ENCODE measurements at places on chromosomes 3 and 15.

GRCh38 chr3:126621171-126621570 is 33.8 kb downstream of the TXNRD3 start:
- DNase-seq: no peak

GRCh38 chr3:125958511-125959316 is 10.3 kb upstream of the ROPN1B start:
- no peak for DNase-seq

GRCh38 chr3:168544097-168544957 is 448.6 kb upstream of the GOLIM4 start:
- DNase-seq: no peak

DNA sequence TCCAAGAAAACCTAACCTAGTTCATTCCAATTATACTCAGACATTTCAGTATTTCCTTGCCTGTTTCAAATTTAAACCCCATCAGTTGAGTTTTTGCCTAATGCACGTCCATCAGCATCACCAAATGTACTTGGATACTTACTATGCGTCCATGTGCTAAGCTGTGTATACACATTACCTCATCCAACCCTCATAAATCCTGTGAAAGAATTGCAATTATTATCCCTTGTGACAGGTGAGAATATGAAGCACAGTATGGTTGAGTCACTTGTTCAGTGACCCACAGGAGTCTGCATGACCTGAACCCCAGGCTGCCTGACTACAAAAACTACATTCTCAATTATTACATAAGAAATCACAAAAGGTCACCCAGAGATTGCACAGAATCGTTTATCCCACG is 2.5 kb downstream of the OR5K2 start:
- peak; percentile 32 for DNase-seq

DNA sequence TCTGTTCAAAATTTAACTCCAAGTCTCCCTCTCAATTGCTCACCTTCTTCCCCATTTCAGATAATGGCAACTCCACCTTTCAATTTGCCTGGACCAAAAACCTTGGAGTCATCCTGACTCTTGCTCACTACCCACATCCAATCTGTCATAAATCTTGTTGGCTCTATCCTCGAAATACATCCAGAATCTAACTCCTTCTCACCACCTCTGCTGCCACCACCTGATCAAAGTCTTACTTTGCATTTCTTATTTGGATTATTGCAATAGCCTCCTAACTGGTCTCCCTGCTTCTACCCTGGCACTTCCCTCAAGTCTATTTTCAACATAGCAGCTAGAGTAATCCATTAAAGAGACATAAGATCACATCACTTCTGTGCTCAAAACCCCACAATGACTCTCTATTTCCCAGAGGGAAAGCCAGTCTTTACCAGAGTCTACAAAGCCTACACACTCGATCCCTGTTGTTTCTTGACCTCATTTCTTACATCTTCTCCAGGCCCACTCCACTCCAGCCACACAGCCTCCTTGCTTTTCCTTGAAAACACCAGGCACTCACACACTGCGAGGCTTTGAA is 86.6 kb downstream of the GPR156 start:
- no peak for DNase-seq

DNA sequence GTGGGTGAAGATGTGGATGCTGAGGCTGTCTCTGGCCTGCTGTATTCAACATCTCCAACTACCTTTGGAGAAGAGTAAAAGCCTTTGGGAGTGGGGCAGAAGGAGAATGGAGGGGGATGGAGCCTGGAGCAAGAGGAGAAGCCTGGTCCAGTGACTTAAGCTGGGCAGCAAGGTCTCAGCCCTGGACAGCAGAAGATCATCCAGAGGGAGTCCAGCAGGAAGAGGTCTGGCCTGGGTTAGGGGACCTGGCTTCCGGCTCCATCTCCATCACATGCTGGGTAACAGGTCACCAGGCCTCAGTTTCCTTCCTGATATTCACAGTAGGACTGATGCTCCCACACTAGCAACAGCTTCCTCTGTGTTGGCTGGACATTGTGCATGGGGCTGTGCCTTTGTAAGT is 3.8 kb upstream of the ISL2 start:
- DNase-seq: no peak

- DNase-seq: no peak
Observed at GRCh38 chr3:116052602-116053001, 392.7 kb downstream of the LSAMP start.

GRCh38 chr3:1228289-1228688 is 135.5 kb downstream of the CNTN6 start:
- no peak for DNase-seq

DNA sequence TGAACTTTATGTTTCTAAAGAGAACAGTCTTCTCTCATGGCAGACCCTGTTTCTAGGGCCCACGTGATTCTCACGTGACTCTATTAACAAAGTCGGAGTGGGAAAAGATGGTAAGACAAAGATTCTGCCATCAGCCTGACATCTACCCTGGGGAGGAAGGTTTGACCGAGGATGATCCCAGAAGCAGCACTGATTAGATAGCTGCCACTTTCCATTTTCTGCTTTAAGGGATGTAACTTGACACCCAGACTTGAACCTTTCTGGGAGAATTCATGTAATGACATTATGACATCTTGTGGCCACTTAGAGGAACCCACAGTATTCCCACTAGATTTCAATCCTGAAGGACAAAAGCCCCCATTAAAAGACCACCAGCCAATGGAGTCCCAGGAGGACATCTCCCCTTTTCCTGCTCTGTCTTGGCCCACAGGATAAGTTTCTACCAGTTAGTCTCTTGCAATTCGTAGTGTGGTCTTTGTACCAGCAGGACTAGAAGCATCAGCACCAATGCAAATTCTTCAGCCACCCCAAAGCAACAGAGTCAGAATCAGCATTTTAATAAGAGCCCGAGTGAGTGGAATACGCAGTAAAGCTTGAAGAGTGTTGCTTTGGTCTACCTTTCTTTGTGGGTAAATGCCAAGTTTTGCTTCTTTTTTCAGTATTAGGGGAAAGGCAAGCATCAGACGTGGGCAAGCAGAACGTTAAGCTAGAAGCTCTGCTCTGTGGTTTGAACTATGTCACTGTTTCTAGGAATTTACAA is 480.5 kb upstream of the PROK2 start:
- DNase-seq: peak; percentile 15

- peak; percentile 61 for DNase-seq
Observed at GRCh38 chr3:42683875-42684598, 1.3 kb upstream of the KLHL40 start.

- DNase-seq: no peak
Observed at GRCh38 chr3:56624725-56625124, 58.3 kb downstream of the TASOR start.

DNA sequence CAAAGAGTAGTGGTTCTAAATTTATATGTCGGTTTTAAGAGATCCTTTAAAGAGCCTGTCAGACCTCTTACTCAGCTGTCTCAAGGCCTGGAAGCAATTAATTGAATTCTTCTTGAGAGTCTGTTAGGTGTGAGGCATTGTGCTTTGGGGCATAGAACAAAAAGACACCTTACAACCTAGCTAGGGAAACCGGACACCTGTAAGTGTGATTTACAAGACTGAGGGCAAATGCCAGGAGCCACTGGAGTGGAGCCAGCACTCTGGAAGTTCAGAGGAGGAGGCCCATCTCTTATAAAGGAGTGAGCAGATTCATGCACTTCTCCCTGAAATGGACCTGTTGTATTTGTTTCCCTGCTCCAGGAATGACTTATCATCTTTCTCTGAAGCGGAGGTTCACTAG is 97.7 kb upstream of the NUDT16 start:
- no peak for DNase-seq

- no peak for DNase-seq
Observed at GRCh38 chr15:60358935-60359682, 38.7 kb downstream of the ANXA2 start.

DNA sequence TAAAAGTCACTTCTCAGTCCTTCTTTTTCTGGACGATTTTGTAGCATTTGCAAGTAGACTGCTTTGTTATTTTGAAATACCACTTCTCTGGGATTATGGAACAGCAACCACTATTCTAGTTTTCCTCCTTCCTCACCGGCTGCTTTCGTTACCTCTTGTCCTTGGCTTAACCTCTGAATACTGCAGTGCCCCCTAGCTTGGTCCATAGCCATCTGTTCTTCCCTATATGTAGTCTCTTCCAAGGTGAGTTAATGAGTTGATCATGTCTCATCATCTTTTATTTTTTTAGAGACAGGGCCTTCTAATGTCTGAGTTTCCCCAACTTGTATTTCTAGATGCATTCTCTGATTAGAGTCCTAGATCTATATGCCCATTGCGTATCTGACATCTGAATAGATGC is 694.3 kb downstream of the NTRK3 start:
- DNase-seq: no peak

- DNase-seq: no peak
Observed at GRCh38 chr15:29129926-29130325, 139.7 kb downstream of the NSMCE3 start.

GRCh38 chr3:11517601-11518000 is 126.1 kb downstream of the VGLL4 start:
- no peak for DNase-seq

- no peak for DNase-seq
Observed at GRCh38 chr15:100005715-100006114, 272.5 kb upstream of the LYSMD4 start.

GRCh38 chr3:139136469-139137202 is 91.9 kb upstream of the PRR23C start:
- no peak for DNase-seq

- DNase-seq: no peak
Observed at GRCh38 chr15:38562278-38562677, 2.3 kb downstream of the RASGRP1 start.

- no peak for DNase-seq
Observed at GRCh38 chr3:42734263-42734860, 31.8 kb upstream of the HHATL start.

GRCh38 chr3:2577571-2577970 is 478.9 kb downstream of the CNTN4 start:
- DNase-seq: no peak

DNA sequence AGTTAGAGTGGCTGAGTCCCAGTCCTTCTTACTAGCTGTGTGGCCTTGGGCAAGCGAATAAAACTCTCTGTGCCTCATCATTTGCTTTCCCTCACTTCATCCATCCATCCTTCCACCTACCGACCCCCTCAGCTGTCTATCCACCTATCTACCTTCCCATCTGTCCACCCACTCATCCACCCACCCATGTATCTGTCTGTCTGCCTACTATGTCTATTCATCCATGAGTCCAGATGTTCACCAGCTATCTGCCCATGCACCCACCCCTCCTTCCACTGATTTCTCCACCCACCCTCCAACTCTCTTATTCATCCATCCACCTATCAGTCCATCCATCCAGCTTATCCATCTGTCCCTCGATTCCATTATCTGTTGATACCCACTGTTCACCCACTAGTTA is 60.4 kb upstream of the ATP2B2 start:
- DNase-seq: no peak

- DNase-seq: no peak
Observed at GRCh38 chr3:12608376-12608775, 51.5 kb downstream of the MKRN2 start.

- DNase-seq: no peak
Observed at GRCh38 chr3:55893045-55893664, 406.0 kb upstream of the WNT5A start.

- DNase-seq: no peak
Observed at GRCh38 chr3:114855839-114856238, 291.2 kb downstream of the ZBTB20 start.

DNA sequence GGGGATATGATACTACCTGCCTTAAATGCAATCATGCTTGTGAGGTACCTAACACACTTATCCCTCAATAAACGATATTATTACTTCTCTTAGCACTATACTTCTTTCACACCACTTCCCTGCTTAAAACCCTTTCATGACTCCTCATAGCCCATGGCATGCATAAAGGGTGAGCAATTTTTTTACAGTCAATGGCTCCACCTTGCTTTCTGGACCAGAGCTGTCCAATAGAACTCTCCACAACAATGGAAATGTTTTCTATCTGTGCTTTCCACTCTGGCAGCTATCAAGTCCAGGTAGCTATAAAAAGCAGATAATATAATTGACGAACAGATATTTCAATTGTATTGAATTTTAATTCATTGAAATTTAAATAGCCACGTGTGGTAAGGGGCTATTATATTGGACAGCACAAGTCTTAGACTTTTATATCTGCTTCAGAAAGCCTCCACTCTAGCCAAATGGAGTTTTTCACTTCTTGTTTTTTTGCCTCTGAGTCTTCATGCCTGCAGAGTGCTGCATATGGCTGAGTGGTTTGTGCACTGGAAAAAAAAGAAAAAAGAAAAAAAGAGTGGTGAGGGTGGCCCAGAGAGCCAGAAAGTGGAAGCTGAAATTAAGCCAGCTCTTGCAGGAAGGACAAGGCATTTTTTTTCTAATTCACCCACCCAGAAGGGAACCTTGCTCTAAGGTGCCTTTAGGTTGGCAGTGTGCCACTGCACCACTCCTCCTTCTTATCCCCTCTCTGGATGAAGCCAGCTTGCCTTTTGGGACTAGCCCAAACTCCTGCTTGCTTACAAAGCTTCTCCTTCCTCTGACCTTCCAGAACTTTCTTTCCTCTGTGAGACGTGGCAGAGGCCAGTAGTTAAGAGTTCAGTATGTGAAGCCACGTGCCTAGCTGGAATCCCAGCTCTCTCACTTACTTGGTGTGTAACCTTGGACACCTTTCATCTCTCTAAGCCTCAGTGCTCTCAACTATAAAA is 239.0 kb upstream of the LRTM1 start:
- DNase-seq: no peak

- no peak for DNase-seq
Observed at GRCh38 chr3:132569580-132569979, 27.5 kb upstream of the ACKR4 start.

- DNase-seq: no peak
Observed at GRCh38 chr15:78007964-78008886, 69.3 kb downstream of the TBC1D2B start.

DNA sequence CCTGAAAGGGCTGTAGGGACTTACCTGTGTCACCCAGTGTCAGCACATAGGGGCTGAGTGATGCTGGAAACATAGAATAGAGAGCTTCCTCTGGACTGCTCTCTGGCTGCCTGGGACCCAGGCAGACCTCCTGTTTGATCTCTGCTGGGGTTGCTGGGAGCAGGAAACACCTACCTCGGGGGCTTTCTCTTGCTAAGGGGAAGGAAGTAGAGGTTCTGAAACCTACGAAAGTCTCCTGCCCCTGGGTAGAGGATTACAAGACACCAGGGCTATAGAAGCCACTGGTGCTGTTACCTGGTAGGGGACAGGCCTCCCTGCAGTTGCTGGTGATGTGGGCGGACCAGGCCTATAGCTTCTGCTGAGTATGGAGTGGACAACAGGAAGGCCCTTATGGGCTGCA is 81.7 kb downstream of the DHX30 start:
- DNase-seq: no peak

GRCh38 chr3:112004187-112004586 is 5.5 kb downstream of the TAGLN3 start:
- DNase-seq: no peak

DNA sequence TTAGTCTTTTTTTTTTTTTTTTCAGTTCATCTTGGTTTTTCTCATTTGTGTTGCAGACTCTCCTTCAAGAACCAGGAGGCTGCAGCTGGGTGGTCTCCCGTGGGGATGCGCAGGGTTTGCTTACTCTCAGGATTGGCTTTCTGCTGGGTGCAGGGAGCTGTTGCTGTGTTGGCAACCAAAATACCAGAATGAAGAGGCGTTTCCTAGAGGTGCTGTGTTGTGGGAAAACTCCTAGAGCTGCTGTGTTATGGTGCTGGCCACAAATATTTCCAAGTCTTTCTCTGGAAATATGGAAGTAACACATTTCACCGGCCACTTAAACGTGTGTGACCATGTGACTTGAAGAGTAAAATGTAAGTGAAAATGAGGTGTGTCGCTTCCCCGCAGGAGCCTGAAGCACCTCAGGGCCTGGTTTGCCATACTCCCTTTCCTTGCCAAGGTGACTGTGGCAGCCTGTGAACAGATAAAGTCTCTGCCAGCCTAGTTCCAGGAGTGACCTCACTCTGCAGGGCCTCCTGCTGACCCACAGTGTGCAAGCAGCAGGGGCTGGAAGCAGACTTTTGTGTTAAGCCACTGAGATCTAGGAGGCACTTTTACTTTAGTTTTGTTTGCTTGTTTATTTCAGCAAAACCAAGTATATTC is 258.9 kb downstream of the ADAMTS17 start:
- no peak for DNase-seq

Data from HEK293T (cell line).